ENCODE measurements at places on chromosomes 1 and 21. TPM values are rescaled to one million over a fixed set of nuclear protein-coding genes. Genes with fewer than 3 reads are reported as not detected.
A peak's percentile ranks its signal among the peaks of the same experiment; 100 is the strongest.

Gene MYOG
- total RNA-seq: not detected

Gene ETNK2
- 12.2 TPM for total RNA-seq

DNA sequence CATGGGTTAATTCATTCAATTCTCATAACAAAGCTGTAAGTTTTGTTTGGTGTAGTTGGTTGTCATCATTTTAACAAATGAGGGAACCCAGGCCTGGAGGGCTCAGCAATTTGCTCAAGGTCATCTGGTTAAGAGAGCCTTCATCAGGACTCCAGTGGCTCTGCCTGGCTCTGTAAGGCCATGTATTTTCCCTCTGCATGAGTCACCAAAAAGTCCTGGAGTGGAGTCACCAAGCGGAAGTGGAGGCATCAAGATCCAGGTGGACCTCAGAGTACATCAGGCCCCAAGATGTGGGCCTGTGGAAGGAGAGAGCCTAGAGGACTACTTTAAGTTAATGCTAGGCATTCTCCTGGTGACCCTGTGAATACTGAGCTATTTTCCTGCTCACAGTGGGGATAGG lies 30.0 kb upstream of the RBM15 start:
- peak; percentile 47 for DNase-seq

- no peak for DNase-seq
Observed at GRCh38 chr1:226779561-226779960, 40.5 kb upstream of the ITPKB start.

DNA sequence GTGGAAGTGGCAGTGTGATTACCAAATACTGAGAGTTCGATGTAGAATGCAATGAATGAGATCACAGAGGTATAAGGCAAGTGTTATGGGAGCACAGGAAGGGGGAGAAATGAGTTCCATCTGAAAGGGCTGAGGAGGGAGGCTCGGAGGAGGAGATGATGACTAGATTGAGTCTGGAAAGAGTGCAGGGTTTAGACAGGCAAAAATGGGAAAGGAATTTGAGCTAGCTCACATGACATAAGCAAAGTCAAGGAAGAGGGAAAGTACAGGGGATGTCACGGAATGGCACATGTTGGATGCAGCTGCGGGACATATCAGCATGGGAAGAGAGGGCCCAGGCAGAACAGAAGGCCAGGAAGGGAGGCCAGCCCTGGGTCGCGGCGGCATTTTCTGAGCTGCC lies 132.7 kb downstream of the RUNX1 start:
- DNase-seq: no peak

GRCh38 chr1:180571832-180572636 lies 13.3 kb downstream of the OVAAL start:
- no peak for DNase-seq

GRCh38 chr1:26838474-26839338 lies 12.2 kb downstream of the ZDHHC18 start:
- no peak for DNase-seq

GRCh38 chr21:16533692-16534407 lies 804.1 kb downstream of the USP25 start:
- DNase-seq: no peak

DNA sequence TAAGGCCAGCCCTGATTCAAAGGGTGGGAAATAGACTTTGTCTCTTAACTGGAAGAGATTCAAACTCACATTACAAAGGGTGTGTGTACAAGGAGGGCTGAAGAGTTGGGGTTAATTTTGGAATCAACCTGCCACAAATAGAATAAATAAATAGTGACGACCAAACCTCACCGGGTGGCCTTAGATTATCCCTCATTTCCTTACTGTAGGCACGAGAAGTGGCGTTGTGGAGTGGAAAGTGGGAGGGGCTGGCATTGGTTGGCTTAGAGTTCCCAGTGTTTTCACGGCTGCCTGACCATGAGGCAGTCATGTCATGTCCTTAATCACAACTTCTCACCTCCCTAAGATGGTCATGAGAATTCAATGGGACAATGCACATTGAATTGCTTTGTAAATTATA lies 21.3 kb upstream of the RUNX1 start:
- DNase-seq: no peak

GRCh38 chr1:232707142-232707541 lies 77.2 kb upstream of the SIPA1L2 start:
- DNase-seq: no peak

DNA sequence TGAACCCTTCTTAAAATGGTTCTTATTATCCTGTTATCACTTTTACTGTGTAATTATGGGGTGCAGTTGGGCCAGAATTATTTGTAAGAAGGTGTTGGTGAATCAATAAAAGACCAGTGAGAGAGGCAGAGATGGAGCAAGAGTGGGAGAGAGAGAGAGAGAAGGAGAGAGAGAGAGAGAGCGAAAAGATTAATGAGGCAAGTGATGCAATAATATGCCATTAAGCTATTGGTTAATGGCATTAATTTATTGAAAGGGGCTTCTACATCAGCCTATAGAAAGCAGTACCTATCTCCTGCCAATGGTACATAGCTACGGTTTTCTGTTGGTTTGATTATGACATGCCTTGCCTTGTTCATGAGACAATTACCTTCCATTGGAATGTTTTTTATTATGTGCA lies 388.7 kb downstream of the RPS6KC1 start:
- DNase-seq: no peak
